ENCODE measurements at places on chromosomes 12 and 14. TPM values are rescaled to one million over a fixed set of nuclear protein-coding genes. Genes with fewer than 3 reads are reported as not detected.

Gene RNASE1
- not detected for total RNA-seq

Gene GPR135
- total RNA-seq: 2.0 TPM

Gene TAS2R30
- total RNA-seq: 3.2 TPM

Gene HOXC12
- total RNA-seq: not detected

Gene LUM
- not detected for total RNA-seq

Gene KLRC3
- total RNA-seq: 3.5 TPM

Gene GUCY2C
- total RNA-seq: 0.06 TPM

Gene CD163L1
- not detected for total RNA-seq

Gene CCDC197
- not detected for total RNA-seq

Gene NAV3
- total RNA-seq: not detected

Gene BDKRB2
- 0.06 TPM for total RNA-seq

Gene GPR162
- total RNA-seq: not detected

Gene COX8C
- not detected for total RNA-seq

DNA sequence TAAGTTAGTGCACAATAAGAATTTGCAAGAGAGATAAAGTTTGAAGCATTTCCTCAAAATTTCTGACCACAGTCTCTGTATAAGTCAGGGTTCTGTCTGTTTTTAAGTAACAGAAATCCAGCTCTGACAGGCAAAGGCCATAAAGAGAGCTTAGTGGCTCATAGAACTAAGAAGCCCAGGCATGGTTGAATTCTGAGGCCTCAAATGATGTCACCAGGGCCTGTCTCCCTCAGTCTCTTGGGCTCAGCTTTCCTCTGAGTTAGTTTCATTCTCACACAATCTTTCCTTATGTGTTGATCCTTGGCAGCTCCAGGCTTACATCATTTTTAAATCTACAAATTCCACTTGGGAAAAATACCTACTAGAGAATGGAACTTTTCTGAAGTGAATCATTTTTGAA is 173.4 kb upstream of the ATP2B1 start:
- H3K27ac ChIP-seq: peak overlapping the region; percentile 90
- DNase-seq: no peak
- H3K36me3 ChIP-seq: no peaks in the 10 kb centered on the region
- H3K4me1 ChIP-seq: peaks cover 37% of the 10 kb centered on the region

DNA sequence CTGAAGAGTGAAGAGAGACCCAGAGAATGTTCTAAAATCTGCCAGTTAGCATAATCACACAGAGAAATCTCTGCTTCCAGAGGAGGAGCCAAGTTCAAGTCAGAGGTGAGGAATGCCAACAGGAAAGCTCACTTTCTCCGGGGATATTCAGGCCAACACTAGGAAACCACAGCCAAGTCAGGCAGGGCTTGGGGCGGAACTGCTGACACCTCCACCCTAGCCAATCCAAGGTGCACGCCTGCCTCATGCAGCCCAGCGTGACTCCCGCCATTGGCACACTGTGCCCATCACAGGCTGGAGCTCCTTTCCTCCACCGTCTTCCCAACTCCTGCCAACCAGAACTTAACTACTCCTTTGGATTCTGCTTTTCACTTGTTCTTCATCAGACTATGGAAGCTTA is 374.3 kb upstream of the CCDC196 start:
- no peak overlapping the region for H3K27ac ChIP-seq
- no peak for DNase-seq
- H3K36me3 ChIP-seq: no peaks in the 10 kb centered on the region
- H3K4me3 ChIP-seq: no peak overlapping the region
- H3K4me1 ChIP-seq: no peaks in the 10 kb centered on the region
- H3K27me3 ChIP-seq: no peaks in the 10 kb centered on the region

- no peak for DNase-seq
- H3K36me3 ChIP-seq: no peaks in the 10 kb centered on the region
- no peaks in the 10 kb centered on the region for H3K27me3 ChIP-seq
- H3K4me3 ChIP-seq: no peak overlapping the region
- no peaks in the 10 kb centered on the region for H3K4me1 ChIP-seq
Observed at GRCh38 chr12:118611295-118611694, 234.9 kb downstream of the SUDS3 start.

DNA sequence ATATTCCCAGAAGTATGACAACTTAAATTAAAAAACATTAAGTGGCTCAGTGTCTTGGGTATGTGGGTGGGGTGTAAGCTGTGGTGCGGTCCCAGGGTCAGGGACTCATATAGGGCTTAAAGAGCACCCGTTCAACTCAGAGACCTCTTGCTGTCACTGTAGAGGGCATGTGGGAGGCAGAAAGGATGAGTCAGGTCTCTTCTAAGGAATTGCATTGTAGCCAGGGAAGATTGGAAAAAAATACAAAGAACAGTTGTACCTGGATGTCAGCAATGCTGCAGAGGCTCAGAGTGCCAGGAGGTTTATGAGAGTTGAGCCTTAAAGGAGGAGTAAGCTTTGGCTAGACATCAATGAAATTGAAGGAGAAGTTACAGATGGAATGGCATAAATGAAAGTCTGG is 104.1 kb downstream of the MYRFL start:
- H3K36me3 ChIP-seq: no peaks in the 10 kb centered on the region
- H3K4me1 ChIP-seq: no peaks in the 10 kb centered on the region
- no peak for DNase-seq

GRCh38 chr12:16763901-16764300 is 157.9 kb upstream of the LMO3 start:
- H3K36me3 ChIP-seq: no peaks in the 10 kb centered on the region
- H3K4me3 ChIP-seq: no peak overlapping the region
- no peaks in the 10 kb centered on the region for H3K27me3 ChIP-seq
- no peaks in the 10 kb centered on the region for H3K4me1 ChIP-seq
- DNase-seq: no peak

- H3K27ac ChIP-seq: no peak overlapping the region
- no peak for DNase-seq
- no peaks in the 10 kb centered on the region for H3K27me3 ChIP-seq
- peaks cover 65% of the 10 kb centered on the region for H3K36me3 ChIP-seq
- no peak overlapping the region for H3K4me3 ChIP-seq
Observed at GRCh38 chr12:75505706-75506312, 5.6 kb downstream of the KRR1 start.

DNA sequence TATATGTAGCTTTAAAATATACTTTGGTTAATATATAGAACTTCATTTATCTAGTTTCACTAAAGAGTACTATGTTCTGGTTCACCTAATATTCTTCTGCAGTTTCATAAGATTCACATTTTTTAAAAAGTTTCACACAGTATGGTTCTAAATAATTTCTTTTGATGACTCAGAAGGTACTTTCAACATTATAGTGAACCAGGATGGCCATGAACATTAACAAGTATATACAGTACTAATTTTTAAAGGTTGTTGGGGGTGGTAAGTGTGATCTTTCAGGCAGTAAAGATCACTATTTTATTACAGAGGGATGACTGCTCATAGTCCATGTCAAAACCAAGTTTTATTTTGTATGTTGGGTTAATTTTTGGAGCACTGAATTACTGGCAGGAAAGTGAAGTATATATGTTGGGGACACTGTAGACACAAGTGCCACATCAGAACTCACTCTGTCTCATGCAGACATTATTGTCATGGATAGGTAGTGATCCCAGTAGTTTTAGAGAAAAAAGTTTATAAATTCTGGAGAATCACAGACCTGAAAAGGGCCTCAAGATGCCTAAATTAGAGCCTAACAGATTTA is 60.0 kb downstream of the DCAF5 start:
- H3K27me3 ChIP-seq: no peaks in the 10 kb centered on the region
- DNase-seq: no peak
- H3K4me3 ChIP-seq: no peak overlapping the region
- no peak overlapping the region for H3K27ac ChIP-seq
- no peaks in the 10 kb centered on the region for H3K4me1 ChIP-seq
- peaks cover 53% of the 10 kb centered on the region for H3K36me3 ChIP-seq

DNA sequence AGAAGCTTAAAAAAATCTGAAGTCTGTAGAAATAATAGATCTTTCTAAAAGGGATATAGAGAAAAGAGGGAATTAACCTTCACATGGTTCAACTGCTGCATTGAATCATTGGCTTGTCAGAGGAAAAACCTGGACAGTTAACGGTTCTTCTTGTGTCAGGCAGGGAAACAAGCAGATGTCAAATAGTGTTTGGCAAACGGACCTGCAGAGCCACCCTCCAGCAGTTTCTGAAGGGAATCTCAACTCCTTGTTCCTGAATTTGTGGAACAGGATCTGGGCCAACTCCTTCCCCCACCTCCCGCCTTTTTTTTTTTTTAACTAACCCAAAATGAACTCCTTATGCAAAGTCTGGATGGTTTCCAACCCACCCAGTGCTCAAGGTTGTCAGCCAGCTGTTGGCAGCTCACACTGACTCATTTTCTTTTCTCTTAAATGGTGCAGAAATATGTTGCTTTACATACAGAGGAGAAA is 187.3 kb downstream of the CAND1 start:
- H3K27ac ChIP-seq: no peak overlapping the region
- DNase-seq: no peak
- peaks cover 8% of the 10 kb centered on the region for H3K4me1 ChIP-seq
- no peaks in the 10 kb centered on the region for H3K27me3 ChIP-seq

- no peak overlapping the region for H3K27ac ChIP-seq
- no peaks in the 10 kb centered on the region for H3K4me1 ChIP-seq
- H3K4me3 ChIP-seq: no peak overlapping the region
- H3K36me3 ChIP-seq: no peaks in the 10 kb centered on the region
- no peak for DNase-seq
- no peaks in the 10 kb centered on the region for H3K27me3 ChIP-seq
Observed at GRCh38 chr14:33511851-33512640, 438.8 kb downstream of the EGLN3 start.

DNA sequence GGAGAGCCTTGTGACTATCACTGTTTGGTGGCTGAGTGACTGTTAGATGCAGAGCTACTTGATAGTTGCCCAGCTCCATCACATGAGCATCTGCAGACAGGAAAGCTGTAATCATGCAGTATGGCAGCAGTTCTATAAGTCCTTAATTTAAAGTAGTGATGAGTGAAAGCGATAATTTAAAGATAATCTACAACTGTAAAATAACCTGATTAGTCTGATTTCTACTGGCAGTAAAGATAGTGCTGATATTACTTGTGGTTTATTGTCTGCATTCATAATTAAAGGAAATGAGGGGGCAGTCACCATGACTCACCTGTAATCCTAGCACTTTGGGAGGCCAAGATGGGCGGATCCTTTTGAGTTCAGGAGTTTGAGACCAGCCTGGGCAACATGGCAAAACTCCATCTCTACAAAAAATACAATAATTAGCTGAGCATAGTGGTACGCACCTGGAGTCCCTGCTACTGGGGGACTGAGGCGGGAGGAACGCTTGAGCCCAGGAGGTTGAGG is 41.2 kb upstream of the PLEKHD1 start:
- H3K4me3 ChIP-seq: no peak overlapping the region
- no peaks in the 10 kb centered on the region for H3K27me3 ChIP-seq
- no peak for DNase-seq
- H3K27ac ChIP-seq: no peak overlapping the region

DNA sequence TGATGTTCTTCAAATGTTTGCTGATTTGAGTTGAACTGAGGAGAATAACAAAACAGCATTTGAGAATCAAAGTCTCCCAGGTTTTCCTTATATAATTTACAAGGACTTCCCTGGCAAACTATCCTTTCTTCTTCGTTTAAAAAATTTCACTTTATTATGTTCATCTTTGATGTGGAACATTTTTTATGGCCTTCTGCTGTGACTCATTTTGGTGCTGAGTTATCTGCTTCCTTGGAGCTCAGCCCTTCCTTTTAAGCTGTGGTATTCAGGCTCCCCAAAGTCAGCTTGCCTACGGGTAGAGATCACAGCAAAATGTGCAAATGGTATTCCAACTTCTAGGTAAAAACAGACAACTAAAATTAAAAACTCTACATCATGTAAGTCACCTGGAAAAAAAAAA is 1.4 kb upstream of the ANO4 start:
- no peak overlapping the region for H3K27ac ChIP-seq
- H3K36me3 ChIP-seq: no peaks in the 10 kb centered on the region
- no peak overlapping the region for H3K4me3 ChIP-seq
- DNase-seq: no peak

DNA sequence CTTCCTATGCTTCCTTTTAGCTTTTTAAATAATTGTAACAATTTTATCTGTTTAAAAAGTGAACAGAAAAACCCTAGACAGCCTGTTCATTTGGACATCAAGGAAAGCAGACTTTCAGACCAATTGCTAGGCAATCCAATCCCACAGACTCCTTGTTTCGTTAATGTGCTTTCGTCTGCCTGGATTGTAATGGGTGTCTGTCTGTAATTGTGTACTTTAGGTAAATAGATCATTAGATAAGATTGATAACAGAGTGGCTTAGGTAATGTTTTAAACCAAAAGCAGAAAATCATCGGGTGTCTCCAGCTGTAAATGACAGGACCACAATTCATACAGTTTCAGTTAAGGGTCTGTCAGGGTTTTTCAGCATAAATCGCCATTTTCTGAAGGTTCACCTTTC is 19.6 kb downstream of the CCDC60 start:
- no peaks in the 10 kb centered on the region for H3K36me3 ChIP-seq
- DNase-seq: no peak
- peaks cover 3% of the 10 kb centered on the region for H3K27me3 ChIP-seq
- H3K27ac ChIP-seq: no peak overlapping the region
- no peak overlapping the region for H3K4me3 ChIP-seq

- H3K27me3 ChIP-seq: no peaks in the 10 kb centered on the region
- H3K4me3 ChIP-seq: no peak overlapping the region
- H3K4me1 ChIP-seq: no peaks in the 10 kb centered on the region
- H3K27ac ChIP-seq: no peak overlapping the region
- H3K36me3 ChIP-seq: no peaks in the 10 kb centered on the region
- DNase-seq: no peak
Observed at GRCh38 chr14:73662487-73662943, 17.7 kb downstream of the DNAL1 start.

- DNase-seq: no peak
- H3K27me3 ChIP-seq: peaks cover 25% of the 10 kb centered on the region
- no peak overlapping the region for H3K27ac ChIP-seq
- no peaks in the 10 kb centered on the region for H3K4me1 ChIP-seq
Observed at GRCh38 chr12:117850048-117850447, 118.7 kb downstream of the KSR2 start.

- no peaks in the 10 kb centered on the region for H3K27me3 ChIP-seq
- no peak overlapping the region for H3K4me3 ChIP-seq
- no peaks in the 10 kb centered on the region for H3K4me1 ChIP-seq
- H3K36me3 ChIP-seq: no peaks in the 10 kb centered on the region
- no peak overlapping the region for H3K27ac ChIP-seq
Observed at GRCh38 chr12:96295532-96296160, 101.5 kb downstream of the ELK3 start.

DNA sequence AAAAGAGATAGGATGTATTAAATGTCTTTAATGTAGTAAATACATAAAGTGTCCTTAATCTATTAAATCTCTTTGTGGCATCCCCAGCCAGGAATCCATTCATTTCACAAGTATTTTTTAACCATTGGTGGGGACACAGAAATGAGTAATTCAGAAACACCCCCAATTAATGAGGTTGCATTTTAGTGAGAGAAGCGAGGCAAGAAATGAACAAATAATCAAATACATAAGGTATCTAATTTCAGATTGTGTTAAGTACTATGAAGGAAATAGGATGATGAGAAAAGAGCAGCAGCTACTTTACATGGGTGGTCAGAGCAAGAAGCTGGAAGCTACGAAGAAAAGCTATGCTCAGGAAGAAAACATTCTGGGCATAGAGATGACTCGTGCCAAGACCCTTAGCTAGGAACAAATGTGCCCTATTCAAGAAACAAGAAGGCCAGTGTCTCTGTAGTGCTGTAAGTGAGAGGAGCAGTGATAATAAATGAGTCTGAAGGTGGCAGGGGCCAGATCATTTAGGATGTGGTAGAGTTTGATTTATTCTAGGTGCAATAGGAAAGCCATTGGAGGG is 60.5 kb upstream of the IGF1 start:
- H3K4me3 ChIP-seq: no peak overlapping the region
- no peaks in the 10 kb centered on the region for H3K36me3 ChIP-seq
- no peaks in the 10 kb centered on the region for H3K27me3 ChIP-seq
- no peak overlapping the region for H3K27ac ChIP-seq
- no peaks in the 10 kb centered on the region for H3K4me1 ChIP-seq

- H3K36me3 ChIP-seq: no peaks in the 10 kb centered on the region
- H3K4me1 ChIP-seq: no peaks in the 10 kb centered on the region
- no peaks in the 10 kb centered on the region for H3K27me3 ChIP-seq
- H3K27ac ChIP-seq: no peak overlapping the region
Observed at GRCh38 chr12:42135259-42135814, 9.3 kb downstream of the GXYLT1 start.

Data from T-cell (primary cell).